ENCODE measurements at places on chromosomes 5 and 9.

DNA sequence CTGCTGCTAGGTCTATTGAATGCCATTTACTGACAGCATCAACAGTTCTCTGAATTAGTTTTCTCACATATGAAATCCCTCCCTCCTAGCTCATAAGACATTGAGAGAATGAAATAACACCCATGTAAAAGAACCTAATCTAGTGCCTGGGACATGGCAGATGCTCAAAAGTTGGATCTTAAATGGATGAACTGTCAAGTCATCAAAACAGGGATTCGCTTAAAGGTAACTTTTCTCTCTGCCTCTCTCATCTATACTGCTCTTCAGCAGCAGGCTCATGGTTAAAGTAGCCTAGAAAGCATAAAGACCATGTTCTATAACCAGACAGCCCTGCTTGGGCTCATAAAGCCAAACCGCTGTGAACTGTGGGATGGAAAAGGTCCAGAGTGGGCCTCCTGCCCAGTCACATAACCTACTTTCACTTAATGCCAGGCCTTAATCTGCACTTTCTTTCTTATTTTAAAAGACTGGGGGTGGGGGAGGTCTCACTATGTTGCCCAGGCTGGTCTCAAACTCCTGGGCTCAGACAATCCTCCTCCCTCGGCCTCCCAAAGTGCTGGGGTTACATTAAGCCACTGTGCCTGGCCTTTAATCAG lies 3.7 kb downstream of the TMEM245 start:
- DNase-seq = no peak

- no peak for DNase-seq
Observed at GRCh38 chr5:156402387-156402921, 75.5 kb downstream of the SGCD start.

- DNase-seq = peak; percentile 16
Observed at GRCh38 chr5:42057254-42057690, 132.2 kb downstream of the FBXO4 start.

DNA sequence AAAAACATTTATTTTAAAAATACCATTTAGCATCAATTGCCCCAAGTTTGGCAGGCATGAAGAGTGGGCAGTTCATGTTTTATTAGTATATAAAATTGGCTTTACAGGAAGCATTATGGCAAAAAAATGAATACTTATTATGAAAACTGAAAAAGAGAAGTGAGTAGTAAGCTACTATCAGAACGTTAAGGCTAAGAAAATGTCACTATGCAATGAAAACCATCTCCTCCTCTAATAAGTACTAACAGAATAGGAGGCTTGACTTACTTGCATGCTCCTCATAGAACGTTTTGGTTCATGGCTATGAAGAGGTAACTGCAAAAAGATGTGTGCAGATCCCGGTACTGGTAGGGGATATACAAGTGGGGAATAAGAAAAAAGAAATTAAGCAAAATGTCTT lies 23.6 kb downstream of the TICAM2 start:
- DNase-seq = no peak

GRCh38 chr9:137178201-137178938 lies 6.5 kb upstream of the TMEM210 start:
- DNase-seq = no peak

DNA sequence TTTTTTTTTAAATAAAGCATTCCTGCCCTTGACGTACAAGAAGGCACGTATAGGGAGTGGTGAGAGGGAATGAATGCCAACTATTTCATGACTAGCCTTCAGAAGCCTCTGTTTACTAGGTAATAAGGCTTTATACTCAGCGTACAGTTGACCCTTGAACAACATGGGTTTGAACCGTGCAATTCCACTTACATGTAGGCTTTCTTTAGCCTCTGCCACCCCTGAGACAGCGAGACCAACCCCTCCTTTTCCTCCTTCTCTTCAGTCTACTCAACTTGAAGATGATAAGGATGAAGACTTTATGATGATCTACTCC lies 22.5 kb downstream of the CDC42SE2 start:
- DNase-seq = no peak

DNA sequence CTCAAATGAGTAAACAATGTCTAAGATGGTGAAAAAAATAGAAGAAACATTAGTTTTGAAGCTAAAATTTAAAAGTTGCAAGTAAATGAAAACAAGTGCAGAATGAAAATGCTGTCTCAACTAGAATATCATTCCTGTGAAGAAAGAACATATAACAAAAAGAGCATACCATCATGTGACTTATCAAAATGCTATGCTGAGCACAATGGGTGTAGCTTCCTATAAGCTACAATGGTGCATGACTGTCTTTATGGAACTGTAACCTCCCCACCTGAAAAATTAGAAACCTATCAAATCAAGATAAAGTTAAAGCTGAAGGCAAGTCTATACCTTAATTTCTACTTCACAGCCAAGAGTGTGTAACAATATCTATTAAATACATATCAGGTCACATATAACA lies 192.0 kb downstream of the AP3B1 start:
- DNase-seq = no peak

GRCh38 chr9:16115994-16116393 lies 563.2 kb downstream of the CCDC171 start:
- DNase-seq = no peak

DNA sequence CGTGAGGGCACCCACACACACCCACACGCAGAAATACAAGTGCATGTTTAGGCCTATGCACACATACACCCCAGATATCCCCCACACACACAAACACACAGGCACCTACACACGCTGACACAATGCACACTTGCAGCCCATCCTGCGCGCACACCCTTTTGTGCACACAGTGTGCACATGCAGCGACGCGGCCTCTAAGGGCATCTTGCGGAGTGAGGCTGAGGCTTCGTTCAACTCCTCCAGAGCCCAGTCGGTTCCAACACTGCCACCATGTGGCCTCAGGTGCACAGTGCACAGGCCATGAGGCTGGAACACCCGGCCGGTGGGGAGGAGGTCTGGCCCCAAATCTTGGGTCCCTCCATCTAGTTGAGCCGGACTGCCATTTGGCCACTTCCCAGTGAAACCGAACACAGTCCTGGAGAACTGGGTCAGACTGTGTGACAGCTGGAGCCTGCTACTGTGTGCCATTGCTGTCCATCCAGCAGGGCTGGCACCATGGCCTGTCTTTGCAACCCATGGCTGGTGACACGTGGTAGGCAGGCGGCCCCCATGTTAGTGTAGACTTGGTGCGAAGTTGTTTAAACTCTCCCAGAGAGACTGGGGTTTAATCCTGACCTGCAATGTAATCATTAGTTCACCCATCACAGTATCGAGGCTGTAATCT lies 97.7 kb upstream of the MVB12B start:
- peak; percentile 16 for DNase-seq
